ENCODE measurements at places on chromosomes 5 and 9.

DNA sequence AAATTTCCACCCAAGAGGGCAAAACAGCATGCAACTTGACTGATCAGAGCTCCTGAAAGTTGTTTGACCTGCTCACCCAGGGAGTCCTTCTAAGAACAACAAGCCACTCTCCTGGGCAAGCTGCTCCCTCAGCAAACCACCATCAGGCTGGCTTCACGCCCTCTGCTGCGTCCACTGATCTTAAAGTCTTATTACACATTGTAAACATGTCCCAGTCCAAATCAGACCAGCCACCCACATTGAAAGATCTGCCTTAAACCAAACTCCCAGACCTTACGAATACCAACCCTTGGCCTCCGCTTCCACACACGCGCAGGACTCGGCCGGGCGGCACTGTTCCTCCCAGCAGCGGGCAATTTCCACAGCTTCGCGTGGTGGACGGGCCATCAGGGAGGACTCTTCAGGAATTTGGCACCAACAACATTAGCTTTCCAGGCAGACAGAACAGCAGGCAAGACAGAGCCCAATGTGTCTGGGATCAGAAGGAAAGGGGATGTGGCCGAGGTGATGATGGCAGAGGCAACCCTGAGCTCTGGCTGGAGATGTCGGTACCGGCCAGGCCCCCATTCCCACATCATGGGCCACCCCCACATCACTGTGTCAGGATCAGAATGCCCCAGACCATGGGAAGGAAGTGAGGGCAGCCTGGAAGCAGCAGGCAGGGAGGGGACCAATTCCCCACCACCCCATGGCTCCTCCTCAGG, 56.8 kb downstream of the SEMA4D start:
- DNase-seq = no peak

DNA sequence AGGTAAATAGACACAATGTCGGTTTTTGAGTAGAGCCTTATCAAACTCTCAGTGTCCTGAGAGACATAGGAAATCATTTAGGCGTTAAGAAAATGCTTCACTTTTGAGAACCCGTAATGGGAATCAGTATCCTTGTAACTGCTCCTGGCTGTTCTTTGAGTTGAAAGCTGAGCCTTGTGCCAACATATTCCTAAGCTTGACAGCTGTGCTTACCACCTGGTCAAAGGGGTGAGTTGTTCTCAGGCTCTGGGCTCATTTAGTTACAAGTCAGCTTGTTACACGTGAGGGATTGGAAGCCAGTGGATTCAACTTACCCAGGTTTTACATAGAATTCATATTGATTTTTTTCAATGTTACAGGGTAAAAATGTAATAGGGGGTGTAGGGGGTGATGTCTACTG, 145.9 kb downstream of the GABRB2 start:
- peak; percentile 20 for DNase-seq

DNA sequence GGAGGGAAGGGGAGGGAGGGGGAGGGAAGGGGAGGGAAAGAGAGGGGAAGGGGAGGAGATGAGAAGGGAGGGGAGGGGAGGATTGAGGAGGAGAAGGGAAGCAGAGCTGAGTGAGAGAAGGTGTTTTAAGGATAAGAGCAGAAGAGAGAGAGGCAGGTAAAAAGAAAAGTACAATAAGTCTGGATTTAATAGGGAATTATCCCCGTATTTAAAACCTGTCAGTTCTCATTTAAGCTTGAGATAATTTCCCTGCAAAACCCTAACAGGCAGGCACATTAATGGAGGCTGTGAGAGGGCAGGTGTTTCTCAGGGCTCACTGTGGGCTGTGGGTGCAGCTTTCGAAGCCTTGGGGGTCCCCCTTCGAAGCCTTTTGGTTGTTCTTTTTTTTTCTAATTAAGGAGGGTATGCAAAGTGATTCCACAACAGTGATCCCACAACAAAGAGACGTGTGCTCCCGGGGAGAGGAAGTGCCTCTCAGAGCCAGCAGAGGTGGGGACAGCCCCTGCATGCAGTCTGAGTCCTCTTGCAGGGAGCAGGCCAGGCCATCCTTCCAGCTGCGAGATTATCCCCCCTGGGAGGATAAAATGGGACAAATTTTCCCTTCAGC, 317.9 kb upstream of the IRX1 start:
- DNase-seq = no peak

- DNase-seq = peak; percentile 28
Measured at GRCh38 chr5:36301858-36302603, at the start of gene RANBP3L. TSS of gene RANBP3L (minus strand) at chr5:36301902. CDS start at chr5:36301416, 486 bp downstream.

DNA sequence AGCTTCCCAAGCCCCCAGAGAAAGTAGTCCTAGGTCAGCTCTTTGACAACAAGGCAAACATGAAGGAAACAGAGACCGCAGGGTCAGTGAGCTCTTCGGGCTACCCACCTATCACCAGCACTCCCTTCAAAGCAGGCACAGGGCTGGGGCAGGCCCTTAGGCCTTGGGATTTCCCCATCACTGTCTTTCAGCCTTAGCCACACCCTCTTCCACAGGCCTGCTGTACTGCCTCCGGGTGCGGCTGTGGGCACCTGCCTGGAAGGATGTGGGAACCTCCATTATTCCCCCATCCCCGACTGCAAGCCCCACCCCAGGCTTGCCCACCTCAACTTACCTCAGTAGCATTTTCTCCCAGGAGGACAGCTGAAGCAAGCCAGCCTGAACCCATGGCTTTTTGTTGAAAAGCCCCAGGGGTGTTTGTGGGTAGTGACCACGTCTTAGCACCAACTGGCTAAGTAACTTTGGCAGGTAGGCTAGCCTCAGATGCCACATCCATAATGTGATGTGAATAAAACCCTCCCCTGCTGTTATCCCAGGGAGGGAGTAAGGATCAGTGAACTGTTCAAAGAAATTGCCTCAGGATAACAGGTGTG, 100.2 kb downstream of the PIK3R1 start:
- DNase-seq = no peak

DNA sequence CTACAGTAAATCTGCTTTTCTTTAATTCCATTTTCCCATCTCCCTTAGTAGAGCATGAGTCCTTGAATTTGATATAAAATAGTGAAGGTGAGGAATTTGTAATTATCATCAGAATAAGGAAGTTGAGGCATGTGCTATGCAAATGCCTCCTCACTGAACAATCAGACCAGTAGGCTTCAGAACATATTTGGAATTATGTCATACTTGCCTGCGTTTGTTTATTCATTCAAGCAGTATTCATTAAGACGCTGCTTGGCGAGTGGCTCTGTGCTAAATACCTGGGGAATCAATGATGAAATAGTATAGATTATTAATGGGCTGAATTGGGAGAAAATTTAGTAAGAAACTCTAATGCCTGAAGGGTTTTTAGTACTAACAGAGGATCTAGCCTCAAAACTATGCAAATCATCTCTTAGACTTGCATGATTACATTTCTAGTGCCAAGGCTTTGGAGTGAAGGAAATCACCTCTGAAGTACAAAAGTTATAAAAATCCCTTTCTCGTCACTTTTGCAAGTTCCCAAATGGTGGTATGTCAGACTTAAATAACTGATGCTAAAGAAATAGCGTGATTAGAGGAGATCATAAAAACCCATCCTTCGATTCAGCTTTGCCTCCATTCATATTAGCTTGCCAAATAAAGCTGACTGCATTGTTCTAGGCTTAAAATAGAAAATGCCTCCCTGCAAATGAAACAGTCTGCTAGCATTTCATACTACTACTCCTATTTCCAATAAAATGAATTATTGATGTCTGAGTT, 141.7 kb downstream of the PCSK5 start:
- DNase-seq = no peak

GRCh38 chr5:140423609-140424008, 22.0 kb downstream of the ANKHD1 start:
- DNase-seq = no peak

DNA sequence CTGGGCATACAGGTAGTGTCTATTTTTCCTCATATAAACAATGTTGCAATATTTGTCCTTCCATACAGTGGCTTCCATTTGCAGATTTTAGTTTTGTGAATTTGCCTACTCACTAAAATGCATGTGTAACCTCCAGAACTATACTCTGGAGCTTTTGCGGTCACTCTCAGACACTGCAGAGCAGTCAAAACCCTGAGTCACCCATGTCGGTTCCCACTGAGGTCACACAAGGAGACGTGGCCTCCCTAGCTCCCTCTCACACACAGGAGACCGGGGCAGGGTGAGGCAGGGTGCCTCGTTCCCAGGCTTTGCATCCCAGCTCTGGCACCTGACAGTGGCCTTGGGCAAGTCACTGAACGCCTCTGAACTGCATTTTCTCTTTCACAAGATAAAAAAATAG, 55.5 kb upstream of the ZNF354A start:
- no peak for DNase-seq

GRCh38 chr9:121279776-121280388, 11.9 kb downstream of the GSN start:
- no peak for DNase-seq

DNA sequence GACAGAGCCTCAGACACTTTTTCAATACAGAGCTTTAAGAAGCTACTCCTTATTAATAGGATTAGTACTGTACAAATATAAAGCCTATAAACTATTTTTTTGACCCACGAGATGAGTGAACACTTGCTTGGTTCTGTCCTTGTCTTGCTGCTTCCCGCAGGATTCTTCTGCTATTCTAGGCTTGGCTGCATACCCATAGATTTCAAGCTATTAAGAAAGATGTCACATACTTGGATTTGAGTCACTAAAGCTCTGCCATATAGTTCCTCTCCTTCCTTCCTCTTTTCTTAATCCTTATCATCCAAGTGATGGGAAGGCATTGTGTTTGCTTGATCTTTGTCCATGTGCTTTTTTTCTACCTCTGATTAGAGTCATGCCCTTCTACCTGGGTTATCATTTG, 361.2 kb upstream of the TRPC7 start:
- no peak for DNase-seq

GRCh38 chr5:166330036-166330435, 1961.4 kb upstream of the WWC1 start:
- DNase-seq = no peak

GRCh38 chr9:69476797-69477196, 151.8 kb downstream of the ENTREP1 start:
- DNase-seq = no peak

- no peak for DNase-seq
Measured at GRCh38 chr5:165448753-165449152, 1943.3 kb downstream of the MAT2B start.

GRCh38 chr5:72170101-72170500, 62.8 kb downstream of the MAP1B start:
- DNase-seq = no peak

- no peak for DNase-seq
Measured at GRCh38 chr5:150779397-150780186, 1.0 kb downstream of the SMIM3 start.

DNA sequence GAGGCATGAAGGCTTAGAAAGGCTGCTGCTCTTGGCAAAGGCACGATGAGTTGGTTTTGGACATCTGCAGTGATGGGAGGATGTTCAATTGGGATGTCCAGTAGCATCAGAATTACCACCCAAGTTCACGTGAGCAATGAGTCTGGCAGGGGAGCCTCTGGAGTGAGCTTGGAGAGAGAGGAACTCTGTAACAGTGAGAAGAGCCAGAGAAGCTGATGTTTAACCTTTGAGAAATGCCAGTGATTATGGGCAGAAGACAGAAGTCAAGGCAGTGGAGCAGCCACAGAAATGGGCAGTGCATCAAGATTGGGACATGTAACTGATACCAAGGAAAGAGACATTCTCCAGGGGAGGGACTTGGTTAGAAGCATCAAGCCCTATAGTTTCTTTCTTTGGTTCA, 39.8 kb downstream of the SEC61B start:
- DNase-seq = no peak

- DNase-seq = no peak
Measured at GRCh38 chr5:171827162-171827561, 41.5 kb downstream of the SMIM23 start.

- DNase-seq = no peak
Measured at GRCh38 chr5:66680804-66681203, 84.6 kb downstream of the MAST4 start.

DNA sequence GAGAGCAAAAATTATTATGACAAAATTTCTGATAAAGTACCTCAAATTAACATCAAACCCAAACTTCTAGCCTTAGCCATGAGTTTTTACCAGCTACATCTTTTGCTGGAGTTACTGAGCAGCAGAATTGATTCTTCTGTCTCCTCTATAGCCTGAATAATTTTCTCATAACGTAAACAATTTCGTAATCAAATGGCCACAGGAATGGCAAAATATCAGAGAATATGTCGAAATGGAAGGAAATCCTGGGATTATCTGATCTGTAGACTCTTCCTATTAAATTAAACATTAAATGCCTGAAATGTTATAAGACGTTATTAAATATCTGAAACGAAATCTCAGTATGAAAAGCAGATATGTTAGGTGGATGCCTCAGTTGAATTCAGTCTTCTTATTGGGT, 41.1 kb downstream of the LURAP1L start:
- no peak for DNase-seq

DNA sequence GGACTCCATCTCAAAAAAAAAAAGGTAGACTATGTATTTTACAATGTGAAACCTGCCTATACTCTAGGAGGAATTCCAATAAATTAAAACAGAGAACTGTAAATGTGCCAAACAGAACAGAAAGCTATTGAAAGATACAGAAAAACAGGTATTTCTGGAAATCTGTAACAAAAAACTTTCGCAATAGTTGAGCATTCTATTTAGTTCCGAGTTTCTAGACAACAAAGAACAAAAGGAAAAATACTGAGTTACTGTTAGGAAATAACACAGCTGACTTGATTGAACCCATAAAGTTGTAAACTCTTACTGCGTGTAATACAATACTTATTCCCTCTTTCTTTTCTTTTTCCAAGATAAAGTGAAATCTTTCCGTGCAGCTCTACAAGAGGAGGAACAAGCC, 18.6 kb downstream of the DIMT1 start:
- no peak for DNase-seq

- no peak for DNase-seq
Measured at GRCh38 chr9:97853056-97853843, at the start of gene FOXE1. TSS of gene FOXE1 (plus strand) at chr9:97853226. CDS start at chr9:97853915, 689 bp downstream.

- DNase-seq = no peak
Measured at GRCh38 chr9:135584934-135585333, 23.4 kb downstream of the PAEP start.

- no peak for DNase-seq
Measured at GRCh38 chr9:100160021-100160420, 61.0 kb downstream of the INVS start.

GRCh38 chr5:139701056-139701741, 53.0 kb downstream of the CXXC5 start:
- DNase-seq = no peak

- no peak for DNase-seq
Measured at GRCh38 chr9:82134010-82134409, 145.4 kb downstream of the SPATA31D1 start.

DNA sequence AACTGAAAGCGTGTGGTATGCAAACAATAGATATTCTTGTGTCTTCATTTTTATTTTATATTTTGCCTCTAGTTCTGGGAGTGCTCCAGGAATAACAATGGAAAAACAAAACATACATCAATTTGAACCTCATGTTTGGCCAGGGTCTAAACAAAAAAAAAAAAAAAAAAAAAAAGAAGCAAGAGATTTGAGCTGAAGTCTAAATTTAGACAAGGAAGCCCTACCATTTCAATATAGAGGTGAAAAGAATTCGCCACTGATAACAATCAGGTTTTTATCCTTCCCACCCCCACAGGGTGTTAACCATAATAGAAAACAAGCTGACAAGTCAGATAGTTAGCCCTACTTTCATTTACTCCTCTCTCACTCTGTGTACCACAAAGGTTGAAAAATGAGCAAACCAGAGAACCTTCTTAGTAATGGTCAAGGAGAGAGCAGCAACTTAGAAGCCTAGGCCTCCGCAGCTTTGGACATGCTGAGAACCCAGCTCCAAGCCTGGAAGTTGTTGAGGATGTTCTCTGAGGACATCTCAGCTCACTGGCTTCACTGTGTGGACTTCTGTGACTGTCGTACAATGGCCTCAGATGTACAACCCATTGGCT, 118.2 kb upstream of the HMHB1 start:
- no peak for DNase-seq

GRCh38 chr5:111016801-111017200, 54.7 kb upstream of the TSLP start:
- DNase-seq = no peak
